ENCODE measurements at places on chromosomes 4 and X.

DNA sequence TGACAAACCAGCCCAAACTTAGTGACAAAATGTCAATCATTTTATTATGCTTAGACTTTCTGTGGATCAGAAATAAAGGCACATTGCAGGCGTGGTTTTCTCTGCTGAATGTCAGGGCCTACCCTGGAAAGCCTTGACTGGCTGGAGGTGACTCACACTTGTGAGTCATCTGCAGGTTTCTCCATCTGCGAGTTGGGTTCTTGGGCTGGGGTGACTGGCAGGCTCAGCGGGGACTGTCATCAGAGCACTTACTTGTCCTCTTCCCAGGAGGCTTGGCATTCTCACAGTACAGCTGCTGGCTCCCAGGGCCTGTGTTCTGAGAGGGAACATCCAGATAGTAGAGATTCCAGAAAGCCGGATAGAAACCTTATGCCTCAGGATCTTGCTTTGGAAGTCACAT is 153.8 kb upstream of the AGA start:
- DNase-seq, result no peak

GRCh38 chr4:62460329-62460728 is 1260.2 kb downstream of the ADGRL3 start:
- DNase-seq, result no peak

- no peak for DNase-seq
Measured at GRCh38 chr4:76488888-76489685, 54.1 kb downstream of the SHROOM3 start.

DNA sequence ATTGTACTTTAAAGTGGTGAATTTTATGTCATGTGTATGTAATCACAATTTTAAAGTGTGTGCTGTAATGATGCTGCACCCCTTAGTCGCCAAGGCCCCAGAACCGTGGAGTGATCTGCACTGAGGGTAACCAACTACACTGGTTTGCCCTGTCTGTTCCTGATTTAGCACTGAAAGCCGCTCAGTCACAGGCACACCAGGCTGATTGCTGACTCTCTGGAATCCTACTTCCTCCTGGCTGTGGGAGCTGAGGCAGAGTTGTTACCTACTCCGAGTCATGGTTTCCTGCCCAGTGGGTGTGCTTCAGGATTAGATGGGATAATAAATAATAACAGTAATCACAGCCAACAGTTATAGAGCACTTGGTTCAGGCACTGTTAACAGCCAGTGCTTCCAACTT is 645.4 kb downstream of the BCOR start:
- no peak for DNase-seq

DNA sequence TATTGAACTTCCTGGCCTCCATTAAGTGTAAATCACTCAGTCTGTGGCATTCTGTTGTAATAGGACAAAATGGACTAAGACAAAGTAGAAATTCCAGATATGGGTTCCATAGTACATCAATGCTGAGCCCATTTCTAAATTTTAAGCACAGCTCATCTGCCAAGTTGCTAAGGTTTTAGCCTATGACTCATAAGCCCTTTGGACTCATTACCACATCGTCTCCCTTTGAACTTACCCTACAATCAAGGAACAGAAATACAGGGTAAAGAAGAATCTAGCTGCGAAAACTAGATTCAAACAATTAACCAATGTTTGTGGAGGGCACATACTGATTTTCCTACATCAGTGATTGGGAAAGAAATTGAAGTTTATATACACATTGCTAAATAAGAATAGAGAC is 31.8 kb downstream of the NAA11 start:
- DNase-seq, result no peak

GRCh38 chr4:6916587-6917460 is 7.2 kb downstream of the TBC1D14 start:
- no peak for DNase-seq

- DNase-seq, result no peak
Measured at GRCh38 chr4:131348263-131348662, 1800.8 kb upstream of the PCDH10 start.

DNA sequence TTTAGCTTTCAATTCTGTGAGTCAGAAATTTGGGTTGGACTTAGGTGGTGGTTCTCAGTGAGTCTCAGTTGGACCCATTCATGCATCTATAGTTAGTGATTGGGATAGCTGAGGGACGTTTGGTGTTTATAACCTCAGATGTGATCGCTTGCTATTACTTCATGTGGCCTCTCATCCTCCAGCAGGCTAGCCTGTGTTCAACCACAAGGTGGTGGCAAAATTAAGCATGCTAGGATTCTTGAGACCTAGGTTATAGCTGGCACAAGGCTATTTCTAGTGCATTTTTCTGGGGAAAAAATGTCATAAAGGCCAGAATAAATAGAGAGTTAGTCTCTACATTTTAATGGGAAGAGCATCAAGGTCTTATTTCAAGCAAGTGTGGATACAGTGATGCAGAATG is 10.9 kb upstream of the GRPR start:
- no peak for DNase-seq

- DNase-seq, result no peak
Measured at GRCh38 chrX:30939928-30940327, 50.9 kb upstream of the TAB3 start.

DNA sequence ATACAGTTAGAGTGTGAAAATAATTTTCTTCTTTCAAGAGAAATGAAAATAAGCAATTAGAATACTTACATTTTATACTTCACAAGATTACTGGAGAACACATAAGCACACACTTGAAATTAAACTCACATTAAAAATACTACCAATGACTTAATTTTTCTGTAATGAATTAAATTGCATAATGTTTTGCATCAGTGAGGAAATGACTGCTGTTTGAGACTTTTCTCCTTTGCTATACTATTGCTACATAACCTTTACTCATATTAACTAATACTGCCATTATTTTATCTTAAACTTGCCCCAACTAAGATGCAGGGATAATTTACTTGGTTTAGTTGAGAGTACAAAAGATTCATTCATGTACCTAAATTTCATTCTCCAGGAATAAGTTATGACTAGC is 590.9 kb downstream of the ARAP2 start:
- no peak for DNase-seq

DNA sequence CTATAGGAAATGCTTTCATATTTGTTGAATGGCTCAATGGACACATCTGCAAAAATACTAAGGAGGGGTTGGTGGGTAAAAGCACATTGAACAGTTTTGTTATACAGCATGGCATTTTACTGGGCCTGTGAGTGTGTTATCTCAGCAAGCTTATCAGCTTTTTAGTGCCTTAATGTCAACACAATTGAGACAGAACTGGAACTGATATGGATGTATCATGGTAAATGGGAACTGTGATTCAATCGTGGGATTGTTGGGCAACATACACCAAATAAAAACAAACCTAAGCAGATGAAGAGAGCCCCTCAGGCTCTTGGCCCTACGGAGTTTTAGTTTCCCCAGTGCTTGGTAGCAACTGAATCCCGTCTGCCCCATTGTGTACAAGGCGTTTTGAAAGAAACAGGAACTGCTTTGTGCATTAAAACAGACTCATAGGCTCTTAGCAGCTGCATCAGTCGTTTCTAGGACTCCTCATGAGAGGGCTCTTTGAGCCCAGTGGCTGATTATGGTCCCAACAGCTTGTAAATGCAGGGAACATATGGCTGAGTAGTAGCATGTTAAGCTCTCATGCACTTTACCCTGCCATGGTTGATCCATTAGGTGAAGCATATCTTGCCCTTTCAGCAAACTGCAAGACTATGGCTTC is 7.3 kb downstream of the GPR119 start:
- DNase-seq, result no peak

DNA sequence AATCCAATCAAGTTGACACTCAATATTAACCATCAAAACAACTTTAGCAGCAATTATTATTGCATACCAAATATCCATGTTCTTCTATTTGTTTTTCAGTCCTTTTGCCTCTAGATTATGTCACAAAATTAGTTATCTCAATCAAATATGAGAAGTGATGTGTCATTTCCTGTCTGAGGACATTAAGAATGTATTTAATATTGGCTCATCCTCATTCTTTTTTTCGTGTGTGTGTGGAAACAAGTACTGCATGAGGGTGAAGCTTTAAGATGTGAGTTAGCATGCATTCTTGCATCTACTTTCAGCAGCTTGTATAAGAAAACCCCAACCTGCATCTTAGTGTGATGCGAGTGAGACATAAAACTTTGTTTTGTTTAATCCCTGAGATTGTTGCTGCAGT is 301.4 kb downstream of the GRIA2 start:
- DNase-seq, result no peak

- DNase-seq, result no peak
Measured at GRCh38 chr4:73417973-73418372, 13.9 kb downstream of the ALB start.

GRCh38 chrX:13341491-13342101 is 21.7 kb upstream of the ATXN3L start:
- DNase-seq, result no peak

DNA sequence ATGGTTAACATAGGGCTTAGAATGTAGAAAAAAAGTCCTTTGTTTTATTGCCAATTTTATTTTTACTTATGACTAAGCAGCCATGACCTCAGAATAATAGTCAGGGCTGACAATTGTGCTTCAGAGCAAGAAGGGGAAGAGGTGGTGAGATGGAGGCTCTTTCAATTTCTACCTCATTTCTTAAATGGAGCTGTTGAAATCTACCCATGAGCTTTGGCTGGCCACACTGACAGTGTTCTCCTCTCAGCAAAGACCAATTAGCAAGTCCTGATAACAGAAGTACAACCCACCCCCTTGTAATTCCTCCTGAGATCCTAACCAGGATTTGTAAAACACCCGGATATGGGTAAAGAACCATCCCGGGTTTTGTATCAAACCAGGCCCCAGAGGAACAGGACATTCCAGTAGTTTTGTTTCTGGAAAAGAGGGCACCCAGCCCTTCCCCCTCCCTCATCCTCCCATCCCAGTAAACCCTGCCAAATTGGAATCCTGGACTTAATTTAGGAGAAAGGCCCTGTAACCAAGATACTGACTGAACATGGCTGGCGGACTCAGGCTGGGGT is at the start of gene HEPH:
TSS of gene HEPH (plus strand) at position 399 of the 563 bp plus-strand sequence. CDS start 6,324 bp downstream, outside the sequence.
- no peak for DNase-seq

- DNase-seq, result no peak
Measured at GRCh38 chr4:633406-633805, 8.0 kb downstream of the PDE6B start.

GRCh38 chr4:128854433-128854832 is 44.9 kb downstream of the JADE1 start:
- DNase-seq, result no peak

DNA sequence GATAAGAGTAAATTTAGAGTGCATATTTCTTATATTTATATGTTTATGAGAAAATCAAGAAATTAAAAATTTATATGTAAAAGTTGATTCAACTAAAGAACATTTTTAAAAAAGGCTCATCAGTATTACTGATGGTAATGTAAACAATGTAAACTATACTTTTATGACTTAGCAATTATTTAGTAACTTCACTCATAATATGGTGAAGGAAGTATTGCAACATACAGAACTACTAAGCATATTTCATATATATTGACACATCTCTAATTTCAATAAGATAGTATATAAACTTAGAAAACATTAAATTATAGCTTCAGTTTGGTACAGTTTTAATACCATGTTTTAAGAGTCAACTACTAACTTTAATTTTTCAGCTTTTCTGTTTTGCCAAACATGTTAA is 512.8 kb upstream of the PCDH7 start:
- no peak for DNase-seq
